Endodermal cell (in vitro differentiated cells): ENCODE measurements at places on chromosomes 3 and 15. TPM values are rescaled to one million over a fixed set of nuclear protein-coding genes. Genes with fewer than 3 reads are reported as not detected.

DNA sequence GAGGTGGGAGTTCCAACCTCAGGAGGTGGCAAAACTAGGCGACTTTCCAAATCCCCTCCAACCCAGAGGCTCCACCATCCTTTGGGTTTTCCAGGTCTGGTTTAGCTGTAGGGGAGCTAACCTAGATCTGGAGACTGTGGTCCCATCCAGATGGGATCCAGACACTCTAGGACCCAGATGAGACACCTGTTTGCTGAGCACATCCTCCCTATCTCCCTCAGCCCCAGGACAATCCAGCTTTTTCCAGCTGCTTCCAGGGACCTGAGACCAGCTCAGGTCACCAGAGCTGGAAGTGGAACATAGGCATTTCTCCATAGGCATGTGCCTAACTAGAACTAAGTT, 18.2 kb downstream of the CRTAP start:
- DNase-seq = no peak

DNA sequence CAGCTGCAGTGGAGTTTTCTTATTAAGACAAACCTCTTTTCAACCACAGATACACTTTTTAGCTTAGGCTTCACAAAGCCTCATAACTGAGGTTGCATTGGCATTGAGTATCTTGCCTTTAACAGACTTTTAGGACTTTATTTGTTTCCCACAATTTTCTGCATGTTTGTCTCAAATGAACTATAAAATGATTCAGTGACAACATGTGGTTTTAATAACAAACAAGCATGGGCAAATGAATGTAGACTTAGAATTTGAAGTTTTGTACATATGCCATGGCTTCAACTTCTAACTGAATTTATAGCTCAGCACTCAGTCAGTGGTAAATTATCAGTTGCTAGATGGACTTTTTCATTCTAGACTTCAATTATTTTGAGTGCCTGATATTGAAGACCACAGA, 101.6 kb downstream of the SLC25A26 start:
- no peak for DNase-seq

- peak; percentile 67 for DNase-seq
Measured at GRCh38 chr15:65395567-65396202, 17.9 kb upstream of the IGDCC3 start.

DNA sequence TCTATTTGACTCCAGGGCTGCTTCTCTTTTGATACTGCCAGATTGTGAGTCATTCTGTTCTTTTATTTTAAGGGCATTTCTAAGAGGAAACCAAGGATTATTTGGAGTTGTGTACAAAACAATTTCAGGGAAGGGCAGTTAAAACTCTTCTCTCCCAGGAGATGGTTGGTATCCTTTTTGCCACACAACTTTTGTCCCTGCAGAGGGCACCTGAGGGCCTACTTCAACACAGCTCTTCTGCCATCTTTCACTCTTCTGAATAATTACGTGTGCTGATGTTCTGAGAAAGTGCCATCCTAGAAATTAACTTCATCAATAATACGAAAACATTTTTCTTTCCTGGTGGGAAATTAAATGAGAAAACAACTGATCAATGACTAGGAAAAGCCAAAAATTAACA, 75.7 kb upstream of the GADL1 start:
- no peak for DNase-seq

ABHD14A gene
- 10.1 and 11.1 TPM in 2 replicates for total RNA-seq

RLBP1 gene
- not detected in 2 replicates for total RNA-seq

DNA sequence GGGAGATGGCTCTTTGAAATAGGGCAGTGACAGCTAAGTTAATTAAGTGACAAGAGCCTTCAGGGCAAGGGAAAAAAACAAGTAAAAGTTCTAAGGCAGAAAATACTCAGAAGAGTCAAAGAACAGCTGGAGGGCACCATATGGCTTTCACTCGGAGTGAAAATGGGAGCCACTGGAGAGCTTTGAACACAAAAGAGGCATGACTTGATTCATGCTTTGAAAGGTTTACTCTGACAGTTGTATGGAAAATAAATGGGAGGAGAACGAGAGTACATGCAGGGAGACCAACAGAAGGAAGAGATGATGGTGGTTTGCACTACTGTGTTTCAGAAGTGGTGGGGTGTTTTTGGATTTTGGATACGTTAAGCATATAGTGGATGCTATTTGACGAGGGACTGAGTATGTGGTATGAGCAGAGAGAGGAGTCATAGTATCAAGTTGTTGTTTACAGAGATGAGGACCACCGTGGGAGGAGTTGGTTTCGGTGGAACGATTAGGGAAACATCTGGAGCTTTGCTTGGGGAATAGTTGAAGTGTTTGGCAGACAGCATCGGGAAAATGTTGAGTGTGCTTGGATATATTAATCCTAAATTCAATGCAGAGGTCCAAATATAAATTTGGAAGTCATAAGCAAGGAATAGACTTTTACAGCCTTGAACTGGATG, 411.5 kb downstream of the GABRG3 start:
- no peak for DNase-seq

TRIM42 gene
- not detected in 3 replicates for total RNA-seq

DNA sequence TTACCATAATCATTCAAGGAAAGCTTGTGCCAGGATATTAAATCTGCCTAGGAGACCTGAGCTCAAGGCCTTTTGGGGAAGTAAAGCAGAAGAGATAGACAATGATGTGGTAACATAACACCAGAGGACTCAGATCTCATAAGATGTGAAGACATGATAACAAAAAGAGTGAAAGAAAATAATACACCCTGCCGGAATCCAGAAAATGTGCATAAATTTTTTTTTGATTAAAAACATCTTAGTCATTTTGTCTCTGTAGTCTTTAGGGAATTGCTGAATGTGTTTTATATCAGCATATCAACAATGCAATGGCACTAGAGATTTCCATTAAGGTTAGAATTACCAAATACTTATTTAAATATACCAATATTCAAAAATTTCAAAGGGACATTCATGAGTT, 326.8 kb upstream of the ROBO1 start:
- no peak for DNase-seq

- no peak for DNase-seq
Measured at GRCh38 chr3:16520970-16521881, 7.7 kb upstream of the RFTN1 start.

GRCh38 chr15:37107071-37107743, 6.9 kb upstream of the MEIS2 start:
- DNase-seq = peak; percentile 82
